ENCODE measurements at places on chromosomes 13 and 19. TPM values are rescaled to one million over a fixed set of nuclear protein-coding genes. Genes with fewer than 3 reads are reported as not detected.

EXOSC5 gene
- total RNA-seq = 83.1 TPM

NXNL1 gene
- total RNA-seq = not detected

EDDM13 gene
- total RNA-seq = not detected

CCDC194 gene
- not detected for total RNA-seq

DIRAS1 gene
- 3.2 TPM for total RNA-seq

ZIC2 gene
- 5.4 TPM for total RNA-seq

GNG8 gene
- not detected for total RNA-seq

TBXA2R gene
- total RNA-seq = 1.1 TPM

FGF22 gene
- total RNA-seq = 0.26 TPM

OR10H1 gene
- total RNA-seq = not detected

U2AF2 gene
- total RNA-seq = 274 TPM

NCAN gene
- 0.06 TPM for total RNA-seq

RNF113B gene
- total RNA-seq = not detected

OLFM2 gene
- 10.4 TPM for total RNA-seq

ADAMTS10 gene
- 13.3 TPM for total RNA-seq

GPC5 gene
- total RNA-seq = not detected

COL5A3 gene
- 3.8 TPM for total RNA-seq

ACP7 gene
- 0.03 TPM for total RNA-seq

OVOL3 gene
- not detected for total RNA-seq

ADAMTSL5 gene
- 2.4 TPM for total RNA-seq

USHBP1 gene
- total RNA-seq = 0.07 TPM

SHANK1 gene
- total RNA-seq = 0.22 TPM

CCDC8 gene
- total RNA-seq = not detected

SIGLEC14 gene
- total RNA-seq = 0.08 TPM

SYNGR4 gene
- total RNA-seq = 3.6 TPM

PRR12 gene
- total RNA-seq = 44.1 TPM

FREM2 gene
- not detected for total RNA-seq

PRR36 gene
- total RNA-seq = 0.30 TPM

GPALPP1 gene
- total RNA-seq = 11.6 TPM

Data from A549 treated with dexamethasone at 1 μM for 4 hours (cell line).